ENCODE measurements at places on chromosomes 5 and 9.
A peak's percentile ranks its signal among the peaks of the same experiment; 100 is the strongest.

DNA sequence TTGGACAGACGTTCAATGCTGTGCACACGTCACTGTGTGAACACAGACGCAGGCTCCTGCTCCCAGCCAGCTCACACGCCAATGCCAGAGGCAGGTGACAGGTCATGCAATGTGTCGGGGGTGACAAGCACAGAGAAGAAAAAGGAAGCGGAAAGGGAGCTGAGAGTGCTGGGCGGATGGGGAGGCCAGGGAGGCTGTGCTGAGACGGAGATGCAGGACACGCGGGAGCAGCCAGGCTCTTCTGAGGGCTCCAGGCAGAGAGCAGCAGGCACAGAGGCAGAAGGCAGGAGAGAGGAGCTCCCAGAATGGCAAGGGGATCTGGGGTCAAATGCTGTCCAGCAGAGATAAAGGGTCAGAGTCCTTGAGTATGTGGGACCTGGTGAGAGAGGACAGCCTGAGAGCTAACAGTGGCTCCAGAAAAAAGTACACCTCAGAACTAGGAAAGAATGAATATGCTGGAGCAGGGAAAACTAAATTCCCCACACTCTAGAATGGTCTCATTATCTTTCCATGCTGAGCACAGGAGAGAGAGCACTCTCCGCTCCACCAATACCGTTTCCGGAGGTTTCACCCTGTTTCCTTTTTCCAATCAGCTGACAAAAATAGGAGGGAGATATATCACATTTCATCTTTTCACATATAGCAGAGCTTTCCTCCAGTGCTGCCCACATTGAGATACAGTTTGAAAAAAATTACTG is 32.8 kb upstream of the NSMF start:
- DNase-seq, result no peak

DNA sequence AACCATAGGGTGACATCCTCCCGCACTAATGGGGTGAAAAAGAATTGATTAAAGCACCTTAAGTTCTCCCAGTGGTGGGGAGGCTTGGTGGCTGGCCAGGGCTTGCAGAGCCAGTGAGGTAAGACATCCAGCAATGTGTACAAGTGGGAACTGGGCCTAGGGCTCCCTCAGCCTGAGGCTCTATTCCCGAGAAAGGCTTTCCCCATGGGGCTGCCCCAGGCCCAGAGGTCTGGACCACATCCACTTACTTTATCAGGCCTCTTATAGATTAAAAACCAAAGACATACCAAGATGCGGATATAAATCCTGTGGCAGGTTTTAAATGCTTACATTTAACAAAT is 35.3 kb downstream of the C5orf15 start:
- DNase-seq, result no peak

DNA sequence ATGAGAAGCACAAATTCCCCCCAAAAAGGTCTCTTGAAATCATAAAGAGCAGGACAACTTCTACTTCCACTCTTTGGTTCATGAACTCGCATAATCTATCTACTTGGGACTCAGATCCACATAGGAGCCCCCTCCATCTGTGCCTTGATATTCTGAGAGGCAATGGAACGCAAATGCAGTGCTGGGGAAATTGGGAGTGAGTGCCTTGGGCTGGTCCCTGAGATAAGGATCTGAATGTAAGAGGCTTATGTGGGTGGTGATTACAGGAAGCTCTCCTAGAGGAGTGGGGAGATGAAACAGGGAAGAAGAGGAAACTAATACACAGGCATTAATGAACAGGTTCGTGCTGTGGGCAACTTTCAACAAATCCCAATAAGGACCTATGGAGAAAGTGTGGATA is 285.6 kb downstream of the RASEF start:
- no peak for DNase-seq

DNA sequence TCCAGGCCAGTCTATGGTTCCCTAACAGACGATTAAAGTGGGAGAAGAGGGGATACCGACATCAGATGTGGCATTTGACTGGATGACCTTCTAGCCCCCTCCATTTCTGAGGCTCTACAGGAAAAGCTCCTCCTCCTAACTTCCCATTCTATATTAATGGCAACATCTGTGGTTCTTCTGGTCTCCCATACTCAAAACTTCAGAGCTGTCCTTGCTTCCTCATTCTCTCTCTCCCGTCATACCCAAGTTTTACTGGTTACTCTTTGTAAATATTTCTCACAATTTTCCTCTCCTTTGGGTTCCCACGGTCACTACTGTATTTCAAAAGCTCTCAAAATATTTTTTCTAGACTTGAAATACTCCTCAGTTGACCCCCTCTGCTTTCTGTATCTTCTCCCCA is 36.0 kb upstream of the IL7R start:
- peak; percentile 36 for DNase-seq

GRCh38 chr5:97106216-97106581 is 36.2 kb downstream of the LIX1 start:
- DNase-seq, result no peak

All from inflammatory macrophage (primary cell).